ENCODE measurements at places on chromosomes 1 and 21. TPM values are rescaled to one million over a fixed set of nuclear protein-coding genes. Genes with fewer than 3 reads are reported as not detected.

SPRR3 gene
- total RNA-seq, result not detected

GNPAT gene
- total RNA-seq, result 52.1 TPM

WLS gene
- total RNA-seq, result 54.3 TPM

NTRK1 gene
- total RNA-seq, result 0.88 TPM

NME7 gene
- total RNA-seq, result 28.0 TPM

CLDN17 gene
- total RNA-seq, result not detected

ESRRG gene
- total RNA-seq, result not detected

TSSK3 gene
- 1.8 TPM for total RNA-seq

MRTO4 gene
- total RNA-seq, result 18.5 TPM

KCNK2 gene
- total RNA-seq, result 161 TPM

CXADR gene
- 0.36 TPM for total RNA-seq

SPRR2B gene
- total RNA-seq, result not detected

CENPS gene
- 17.4 TPM for total RNA-seq

CLCA1 gene
- not detected for total RNA-seq

PGD gene
- total RNA-seq, result 136 TPM

CCDC185 gene
- not detected for total RNA-seq

GNAT2 gene
- total RNA-seq, result 0.29 TPM

PRAMEF20 gene
- total RNA-seq, result not detected

NGF gene
- 3.8 TPM for total RNA-seq

NBPF20 gene
- 2.4 TPM for total RNA-seq

CLIC6 gene
- total RNA-seq, result under 0.01 TPM

FTCD gene
- 0.36 TPM for total RNA-seq

CFHR2 gene
- not detected for total RNA-seq

INSRR gene
- 0.29 TPM for total RNA-seq

GJA9 gene
- not detected for total RNA-seq
